ENCODE measurements at places on chromosomes 2 and 18.

DNA sequence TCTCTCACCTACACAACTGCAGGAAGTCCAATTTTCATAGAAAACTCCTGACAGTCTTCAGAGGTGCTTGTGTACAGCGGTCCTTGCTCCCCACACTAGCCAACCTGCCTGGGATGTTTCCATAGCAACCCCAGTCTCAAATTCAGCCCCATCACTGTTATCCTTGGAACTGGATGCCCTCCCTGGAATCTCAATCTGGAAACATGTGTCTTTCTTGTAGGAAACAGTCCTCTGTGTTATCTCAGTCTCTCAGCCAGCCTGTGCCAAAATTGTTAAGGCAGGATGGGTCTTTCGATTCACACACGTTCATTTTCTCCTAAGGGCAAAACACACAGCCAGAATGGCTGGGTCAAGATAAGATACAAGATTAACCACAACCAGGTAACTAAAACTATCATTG is 295.5 kb upstream of the RND3 start:
- DNase-seq: no peak

DNA sequence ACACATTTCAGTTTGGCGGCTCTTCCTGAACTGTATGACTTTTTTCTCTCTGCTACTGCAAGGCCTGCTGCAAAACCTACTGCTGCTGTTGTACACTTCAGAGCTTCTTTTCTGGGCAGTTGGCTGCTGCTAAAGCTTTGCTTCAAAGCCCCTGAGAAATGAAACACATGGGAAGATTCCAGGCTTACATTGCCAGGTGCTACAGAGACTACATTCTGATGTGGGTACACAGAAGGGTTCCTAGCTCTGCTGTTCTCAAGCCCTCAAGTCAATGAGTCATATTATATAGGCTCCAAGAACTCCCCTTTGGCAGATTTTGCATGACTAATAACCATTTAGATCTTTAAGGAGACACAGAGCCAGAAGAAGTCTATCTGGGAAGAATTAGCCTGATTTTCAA is 12.9 kb upstream of the PGAP1 start:
- no peak for DNase-seq

- DNase-seq: no peak
These were observed 113.6 kb downstream of the DIS3L2 start for GRCh38 chr2:232075080-232075479.

DNA sequence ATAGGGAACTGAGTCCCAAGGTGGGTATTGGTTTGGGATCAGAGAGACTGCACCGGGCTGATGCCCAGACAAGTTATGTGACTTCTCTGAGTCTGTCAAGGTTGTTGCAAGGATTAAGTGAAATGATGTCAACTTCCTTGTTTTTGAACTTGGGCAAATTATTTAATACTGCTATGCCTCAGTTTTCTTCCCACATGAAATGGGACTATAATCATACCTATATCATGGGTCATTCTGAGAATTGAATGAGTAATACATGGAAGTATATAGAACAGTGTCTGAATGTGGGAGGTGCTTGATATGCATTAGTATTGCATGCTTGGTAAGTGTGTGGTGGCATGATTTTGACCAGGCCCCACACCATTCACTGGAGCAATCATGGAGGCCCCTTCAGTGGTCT is 99.0 kb downstream of the PRKCE start:
- no peak for DNase-seq

DNA sequence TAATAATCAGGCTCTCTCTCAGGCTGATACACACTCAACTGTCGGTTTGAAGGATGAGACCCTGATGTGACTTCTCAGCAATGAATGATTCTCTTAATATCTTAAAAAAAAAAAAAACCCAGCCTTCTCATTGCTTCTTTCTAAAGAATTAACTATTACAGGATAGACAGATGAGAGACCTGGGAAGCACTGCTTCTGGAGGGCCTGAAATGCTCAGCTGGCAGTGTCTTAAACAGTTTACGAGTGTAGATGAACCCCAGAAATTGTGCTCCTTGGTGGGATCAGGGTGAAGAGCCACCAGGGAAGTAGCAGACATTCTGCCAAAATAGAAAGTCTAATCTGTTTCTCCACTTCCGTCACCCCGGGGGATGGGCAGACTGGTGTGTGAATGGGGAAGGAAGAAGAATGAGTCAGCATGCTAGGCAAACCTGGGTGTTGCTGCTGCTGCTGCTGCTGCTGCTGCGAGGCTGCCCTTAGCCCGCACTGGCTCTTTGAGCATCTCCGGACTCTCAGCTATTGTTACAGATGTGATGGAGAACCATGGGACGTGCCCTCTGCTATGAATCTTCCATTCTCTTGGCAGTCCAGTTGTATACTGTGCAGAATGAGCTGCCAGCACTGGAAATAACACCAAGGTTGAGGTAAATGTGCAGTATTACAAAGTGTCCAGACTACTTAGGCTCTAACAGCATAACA is 158.4 kb downstream of the SETBP1 start:
- DNase-seq: no peak

DNA sequence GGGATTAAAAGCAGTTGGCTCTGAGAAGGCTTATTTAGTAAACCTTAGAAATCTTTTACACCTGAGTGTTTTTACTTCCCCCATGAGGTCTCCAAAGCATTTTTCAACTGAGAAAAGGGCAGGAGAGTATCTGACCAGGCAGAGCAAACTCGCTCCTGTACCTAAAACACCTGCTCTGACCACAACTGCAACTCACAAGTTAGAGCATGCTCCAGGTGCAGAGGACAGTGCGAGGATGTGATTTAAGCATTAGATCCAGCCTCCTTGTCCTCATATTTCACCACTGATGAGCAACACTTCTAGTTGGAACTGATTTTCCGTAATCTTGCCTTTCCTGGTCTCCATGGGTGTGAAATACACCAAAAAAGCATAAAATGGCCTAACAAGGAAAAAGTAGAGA is 34.5 kb upstream of the TBC1D8 start:
- DNase-seq: no peak

- DNase-seq: no peak
These were observed 116.6 kb downstream of the HDAC4 start for GRCh38 chr2:239283961-239284795.

DNA sequence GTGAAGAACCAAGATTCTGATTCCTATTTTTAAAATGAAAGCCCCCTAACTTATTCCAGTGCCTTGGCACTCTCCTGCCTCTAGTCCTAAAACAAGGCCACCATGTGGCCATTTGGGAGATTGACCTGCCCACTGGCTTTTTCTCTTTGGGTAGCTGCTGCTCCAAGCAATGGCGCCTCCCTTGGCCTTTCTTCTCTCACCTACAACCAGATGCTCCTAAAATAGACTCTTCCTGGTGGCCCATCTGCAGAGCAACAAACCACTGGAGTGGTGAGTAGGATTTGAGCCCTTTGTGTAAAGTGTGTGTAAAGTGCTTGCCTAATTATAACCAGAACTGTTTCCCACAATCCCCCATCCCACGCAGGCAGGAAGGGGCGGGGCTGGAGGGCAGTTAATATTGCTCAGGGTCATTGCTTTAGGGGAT is 114.2 kb downstream of the FHOD3 start:
- no peak for DNase-seq

DNA sequence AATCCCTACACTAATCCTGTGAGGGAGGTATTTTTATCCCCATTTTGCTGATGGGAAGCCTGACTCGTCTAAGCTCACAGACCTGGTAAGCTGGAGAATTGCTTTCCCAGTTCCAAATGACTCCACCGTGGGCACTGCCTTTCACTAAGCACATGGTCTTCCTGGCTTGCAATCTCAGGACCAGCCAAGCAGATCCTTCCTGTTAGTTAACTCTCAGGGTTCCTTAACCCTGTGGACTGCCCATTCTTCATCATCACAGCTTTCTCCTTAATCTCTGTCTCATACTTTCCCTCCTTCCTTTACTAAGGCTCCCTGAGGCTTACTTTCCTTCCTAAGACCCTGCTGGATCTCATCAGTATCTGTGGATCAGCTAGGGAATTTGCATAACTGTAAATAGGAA is 122.2 kb upstream of the ZEB2 start:
- no peak for DNase-seq

- DNase-seq: no peak
These were observed 46.1 kb downstream of the SOWAHC start for GRCh38 chr2:109660046-109660860.

DNA sequence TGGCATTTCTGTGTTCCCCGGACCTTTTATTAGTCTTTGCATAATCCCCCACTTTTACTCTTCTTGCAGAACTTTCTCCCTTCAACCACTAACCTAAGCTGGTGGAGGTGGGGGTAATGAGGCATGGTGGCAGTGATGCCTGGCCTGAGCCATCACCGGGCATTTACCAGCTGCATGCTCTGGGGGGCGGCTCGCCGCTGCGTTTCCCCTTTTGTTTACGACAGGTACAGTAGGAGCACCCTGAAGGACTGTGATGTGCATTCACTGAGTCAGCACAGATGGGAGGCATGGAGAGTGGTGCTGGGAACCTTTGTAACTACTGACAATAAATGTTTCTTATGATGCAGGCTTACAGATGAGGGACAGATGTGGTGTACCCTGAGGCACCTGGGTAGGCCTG is 46.9 kb downstream of the PLEKHB2 start:
- no peak for DNase-seq

DNA sequence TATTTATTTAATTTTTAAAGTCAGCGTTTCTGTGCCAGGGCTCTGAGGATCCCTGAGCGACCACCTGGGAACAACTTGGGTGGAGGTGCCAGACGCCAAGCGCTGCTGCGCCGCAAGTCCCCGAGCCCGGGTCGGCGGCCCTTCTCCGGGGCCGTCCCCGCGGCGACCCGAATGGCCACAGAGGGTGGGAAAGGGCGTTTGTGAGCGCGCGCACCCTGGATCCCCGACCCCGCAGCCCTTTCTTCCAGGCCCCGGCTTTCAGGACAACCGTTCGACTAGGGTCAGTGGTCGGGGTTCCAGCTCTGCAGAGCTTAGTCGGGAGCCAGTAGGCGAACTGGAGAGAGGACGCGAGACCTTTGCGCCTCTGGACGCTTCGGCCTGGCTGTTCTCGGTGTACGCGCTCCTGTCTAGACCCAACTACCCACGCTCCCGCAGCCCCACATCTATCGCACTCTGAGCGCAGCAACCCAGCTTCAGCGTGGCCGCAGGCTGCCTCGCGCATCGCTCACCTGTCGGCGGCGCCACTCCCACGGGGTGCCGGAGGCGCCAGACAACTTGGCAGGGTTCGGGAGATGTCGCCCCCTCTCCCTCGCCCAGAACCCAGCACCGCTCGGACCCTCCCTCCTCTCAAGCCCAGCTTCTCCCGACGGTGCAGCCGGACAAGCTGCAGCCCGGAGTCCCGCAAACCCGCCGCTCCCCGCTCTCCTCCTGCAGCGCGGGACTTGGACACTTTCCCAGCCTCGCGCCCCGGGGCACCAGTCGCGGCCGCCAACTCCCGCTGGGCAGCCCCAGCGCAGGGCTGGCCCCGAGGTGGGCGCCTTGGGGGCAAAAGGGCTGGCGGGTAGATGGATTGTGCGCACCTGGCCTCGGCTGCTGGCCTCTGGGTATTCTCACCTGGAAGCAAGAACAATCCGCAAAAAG is 758 bp downstream of the LYPD1 start:
- no peak for DNase-seq

- no peak for DNase-seq
These were observed 61.8 kb downstream of the ACAA2 start for GRCh38 chr18:49751427-49752094.

DNA sequence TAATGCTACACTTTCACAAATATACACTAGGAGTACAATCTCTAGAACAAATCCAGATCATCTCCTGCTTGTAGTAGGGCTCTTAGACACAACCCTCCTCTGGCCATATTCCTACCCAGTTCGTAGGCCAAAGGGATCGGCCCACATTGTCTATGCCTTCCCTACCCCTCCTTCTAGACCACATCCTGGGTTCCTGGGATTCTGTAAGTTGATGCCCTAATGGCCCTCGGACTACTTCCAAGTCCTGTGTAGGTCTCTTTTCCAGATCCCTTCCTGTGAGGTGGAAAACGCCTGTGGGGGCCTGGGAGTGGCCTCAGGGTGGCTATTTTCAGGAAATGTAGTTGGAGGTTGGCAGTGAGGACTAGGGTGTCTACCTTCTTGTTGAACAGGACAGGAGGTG is 289.7 kb downstream of the ZNF385B start:
- no peak for DNase-seq

DNA sequence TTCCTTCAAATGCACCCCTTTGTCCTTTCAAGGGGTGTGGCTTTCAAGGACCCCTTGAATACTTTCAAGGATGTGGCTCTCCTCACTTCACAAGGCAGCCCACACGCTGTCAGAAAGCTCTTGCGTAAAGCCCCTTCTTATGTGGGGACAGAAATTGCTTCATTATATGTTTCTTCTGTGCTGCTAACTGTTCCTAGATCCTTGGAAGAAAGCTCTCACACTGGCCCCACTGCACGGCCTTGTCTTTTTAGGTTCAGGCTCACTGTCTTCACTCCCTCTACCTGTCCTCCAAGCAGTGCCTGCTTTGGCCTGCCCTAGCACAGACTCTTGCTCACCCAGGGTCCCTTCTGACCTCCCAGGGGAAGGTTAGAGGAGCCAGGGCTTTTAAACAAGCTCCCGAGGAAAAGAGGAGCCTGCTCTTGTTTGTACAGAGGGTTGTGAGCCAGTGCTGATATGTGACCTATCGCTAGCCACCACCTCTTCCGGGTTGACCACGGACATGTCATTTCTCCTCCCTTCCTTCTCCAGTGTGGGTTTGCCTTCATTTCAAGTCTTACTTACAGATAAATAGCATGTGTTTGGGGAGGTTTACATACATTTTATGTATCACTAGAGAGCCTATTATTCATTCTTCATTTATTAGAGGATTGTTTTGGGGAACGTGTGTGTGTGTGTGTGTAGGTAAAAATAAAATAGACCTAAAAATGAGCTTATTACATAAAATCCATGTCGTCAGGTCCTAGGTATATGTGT is 94.7 kb downstream of the RTN4 start:
- DNase-seq: no peak

- no peak for DNase-seq
These were observed 149.3 kb downstream of the HAUS1 start for GRCh38 chr18:46253498-46253897.

GRCh38 chr18:8073167-8073566 is 506.1 kb downstream of the PTPRM start:
- DNase-seq: no peak

- DNase-seq: no peak
These were observed 5.3 kb downstream of the BCL2 start for GRCh38 chr18:63314062-63314790.

DNA sequence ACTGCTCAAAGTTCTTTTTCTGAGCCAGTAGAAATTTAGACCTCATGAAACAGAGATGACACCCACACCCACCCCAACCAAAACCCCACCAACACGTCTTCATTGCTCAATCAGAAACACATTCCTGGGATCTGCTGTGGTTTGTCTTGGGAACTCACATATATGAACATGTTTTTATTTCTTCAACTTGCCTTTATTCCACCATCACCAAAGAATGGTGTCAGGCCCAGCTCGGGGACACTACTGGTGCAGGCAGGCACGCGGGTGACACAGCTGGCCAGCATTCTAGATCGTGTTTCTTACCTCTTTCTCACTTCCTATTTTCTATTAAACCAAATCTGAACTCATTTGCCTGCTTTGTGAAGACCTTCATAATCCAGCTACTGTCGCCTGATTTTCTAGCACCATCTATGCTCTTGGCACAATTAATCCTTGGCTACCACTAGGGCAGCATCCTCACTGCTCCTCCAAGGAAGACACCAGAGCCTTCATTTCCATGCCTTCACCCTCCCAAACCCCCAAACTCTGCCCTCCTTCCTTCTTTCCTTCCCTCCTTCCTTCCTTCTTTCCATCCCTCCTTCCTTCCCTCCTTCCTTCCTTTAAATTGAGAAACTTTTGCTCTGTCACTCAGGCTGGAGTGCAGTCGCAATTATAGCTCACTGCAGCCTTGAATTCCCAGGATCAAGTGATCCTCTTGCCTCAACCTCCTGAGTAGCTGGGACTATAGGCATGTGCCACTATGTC is 157.1 kb downstream of the BCL2 start:
- no peak for DNase-seq

Data from anterior cingulate cortex (tissue), 58 donors.